HuH-7.5 (cell line): ENCODE measurements at places on chromosomes 12 and 14.

DNA sequence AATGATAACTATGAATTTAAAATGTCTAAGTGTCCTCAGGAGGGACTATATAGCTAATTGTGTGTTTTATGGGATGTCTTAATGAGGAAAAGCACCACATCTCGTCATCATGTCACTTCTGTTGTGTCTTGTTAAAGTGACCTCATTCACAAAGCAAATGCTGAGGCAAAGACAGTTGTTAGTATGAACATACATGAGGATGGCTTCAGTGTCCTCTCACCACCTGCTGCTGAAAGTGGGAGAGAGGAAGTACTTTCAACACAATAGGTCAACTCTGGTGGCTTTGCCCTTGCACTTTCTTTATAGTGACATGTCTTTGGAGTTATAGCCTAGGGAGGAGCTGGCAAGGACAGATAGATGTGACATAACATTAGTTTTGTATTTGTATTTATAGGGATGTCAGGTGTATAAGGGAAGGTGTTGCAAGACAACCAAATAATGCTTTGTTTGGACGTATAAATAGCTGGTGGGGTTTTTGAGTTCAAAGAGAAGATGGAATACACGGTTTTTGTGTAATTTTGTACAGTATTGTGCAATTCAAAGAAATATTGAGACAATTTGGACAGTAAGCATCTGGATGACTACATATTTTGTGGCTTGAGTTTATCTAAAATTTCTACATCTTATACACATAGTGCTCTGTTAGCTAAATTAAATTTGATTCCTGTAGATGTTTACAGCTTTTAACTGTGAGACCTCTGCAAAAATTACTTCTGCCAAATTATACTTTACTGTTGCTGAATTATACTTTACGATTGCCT is 131.7 kb upstream of the ATP2B1 start:
- DNase-seq = no peak

GRCh38 chr14:32702562-32702961 is 236.1 kb upstream of the NPAS3 start:
- no peak for DNase-seq

DNA sequence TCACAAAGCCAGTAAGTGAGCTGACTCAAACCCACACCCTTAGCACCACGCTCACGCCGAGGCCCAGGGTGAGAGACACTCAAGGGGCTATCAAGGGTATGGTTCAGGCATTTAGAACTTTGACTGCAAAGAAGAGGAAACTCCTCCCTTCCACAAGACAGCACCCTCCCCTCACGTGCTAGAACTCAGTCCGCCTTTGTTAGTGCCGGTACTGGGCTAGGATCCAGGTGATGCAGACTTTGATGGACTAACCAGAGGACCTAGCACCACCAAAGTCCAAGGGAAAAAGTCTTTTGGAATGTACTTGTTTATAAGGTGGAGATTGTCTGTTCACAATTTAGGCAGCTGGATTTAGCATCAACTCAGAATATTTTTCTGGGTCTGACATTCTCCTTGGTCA is 33.7 kb downstream of the VWF start:
- DNase-seq = no peak

DNA sequence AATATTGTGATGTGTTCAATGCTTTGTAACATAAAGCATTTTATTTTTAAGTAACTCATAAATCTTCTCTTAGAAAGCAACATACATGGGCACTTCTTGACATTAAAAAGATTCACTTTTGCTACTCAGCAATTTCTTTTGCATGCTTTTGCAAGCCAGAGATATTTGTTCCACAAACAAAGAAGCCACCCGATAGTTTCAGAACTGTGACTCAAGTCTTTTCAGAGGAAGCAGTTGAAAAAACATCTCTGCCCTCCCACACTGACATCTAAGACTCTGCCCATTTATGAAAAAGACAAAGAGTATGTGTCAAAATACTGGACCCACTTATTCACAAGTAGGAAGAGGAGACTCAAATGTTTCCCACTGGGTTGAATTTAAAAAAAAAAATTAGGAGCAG is 7.5 kb downstream of the APPL2 start:
- no peak for DNase-seq

DNA sequence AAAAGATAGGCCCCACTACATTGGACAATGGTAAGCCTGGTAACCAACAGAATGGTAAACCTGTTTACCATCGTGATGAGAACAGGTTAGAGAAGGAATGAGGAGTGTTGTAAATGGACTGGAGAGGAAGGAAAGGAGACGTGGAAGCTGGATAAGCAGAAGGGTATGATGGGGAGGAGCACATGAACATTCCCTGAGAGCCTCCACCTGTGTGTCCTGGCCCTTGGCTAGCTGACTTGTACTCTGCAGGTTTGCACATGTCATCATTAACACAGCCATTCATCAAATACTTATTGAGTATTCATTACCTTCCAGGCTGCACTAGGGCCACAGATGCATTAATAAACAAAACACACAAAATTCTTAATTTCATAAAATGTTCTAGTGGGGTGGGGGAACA is 4.3 kb upstream of the IL26 start:
- no peak for DNase-seq

DNA sequence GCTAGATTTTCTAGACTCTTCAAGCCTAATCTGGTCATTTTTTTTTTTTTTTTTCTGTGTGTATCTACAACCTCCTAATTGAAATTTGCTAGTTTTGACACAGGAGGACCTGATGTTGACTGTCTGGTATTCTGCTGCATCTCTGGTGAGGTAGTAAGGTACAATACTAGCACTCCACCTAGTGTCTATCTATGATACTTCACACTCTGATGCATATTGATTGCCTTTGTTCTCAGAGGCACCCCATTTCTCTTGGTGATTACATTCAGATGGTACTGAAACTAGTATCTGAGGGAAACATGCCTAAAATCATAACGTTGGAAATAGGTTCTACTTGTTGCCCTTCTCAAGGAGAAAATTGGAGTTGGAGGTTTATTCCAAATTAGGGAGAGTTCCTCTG is 930.5 kb upstream of the NOVA1 start:
- DNase-seq = peak; percentile 25

GRCh38 chr14:39036760-39037159 is 66.3 kb downstream of the SEC23A start:
- DNase-seq = no peak

DNA sequence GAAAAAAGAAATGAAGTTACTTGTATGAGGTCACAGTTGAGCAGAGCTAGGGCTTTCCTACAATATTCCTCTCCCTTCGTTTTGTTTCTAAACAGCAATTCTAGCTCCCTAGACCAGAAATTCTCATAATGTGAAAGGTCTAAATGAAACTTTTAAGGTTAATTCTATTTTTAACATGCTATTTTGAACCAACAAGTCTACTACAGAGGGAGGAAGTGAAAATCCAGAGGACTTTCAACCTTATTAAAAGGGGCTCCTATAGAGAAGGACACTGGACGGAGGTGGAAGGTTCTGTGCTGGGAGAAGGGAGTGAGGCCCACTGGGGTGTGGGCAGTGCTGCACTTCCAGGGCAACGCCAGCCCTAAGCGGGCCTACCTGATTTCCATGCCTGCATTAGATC is 13.4 kb downstream of the GSG1 start:
- DNase-seq = no peak

DNA sequence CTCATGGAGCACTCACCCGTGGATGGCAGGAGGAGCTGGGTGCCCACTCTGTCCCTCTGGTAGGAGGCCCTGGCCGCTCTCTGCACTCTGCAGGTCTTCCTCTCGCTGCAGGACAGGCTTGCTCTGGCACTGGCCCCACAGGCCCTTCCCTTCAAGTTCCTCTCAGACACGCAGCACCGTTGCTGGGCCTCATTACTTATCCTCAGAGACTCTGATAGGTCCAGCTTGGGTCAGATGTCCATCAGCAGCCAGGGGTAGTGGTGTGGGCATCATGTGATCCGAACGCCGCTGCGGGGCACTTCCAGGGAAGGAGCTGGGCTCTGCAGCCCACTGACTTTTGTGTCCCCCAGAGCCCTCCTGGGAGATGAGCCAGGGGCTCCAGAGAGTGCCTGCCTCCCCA is 11.8 kb downstream of the OTUB2 start:
- no peak for DNase-seq

DNA sequence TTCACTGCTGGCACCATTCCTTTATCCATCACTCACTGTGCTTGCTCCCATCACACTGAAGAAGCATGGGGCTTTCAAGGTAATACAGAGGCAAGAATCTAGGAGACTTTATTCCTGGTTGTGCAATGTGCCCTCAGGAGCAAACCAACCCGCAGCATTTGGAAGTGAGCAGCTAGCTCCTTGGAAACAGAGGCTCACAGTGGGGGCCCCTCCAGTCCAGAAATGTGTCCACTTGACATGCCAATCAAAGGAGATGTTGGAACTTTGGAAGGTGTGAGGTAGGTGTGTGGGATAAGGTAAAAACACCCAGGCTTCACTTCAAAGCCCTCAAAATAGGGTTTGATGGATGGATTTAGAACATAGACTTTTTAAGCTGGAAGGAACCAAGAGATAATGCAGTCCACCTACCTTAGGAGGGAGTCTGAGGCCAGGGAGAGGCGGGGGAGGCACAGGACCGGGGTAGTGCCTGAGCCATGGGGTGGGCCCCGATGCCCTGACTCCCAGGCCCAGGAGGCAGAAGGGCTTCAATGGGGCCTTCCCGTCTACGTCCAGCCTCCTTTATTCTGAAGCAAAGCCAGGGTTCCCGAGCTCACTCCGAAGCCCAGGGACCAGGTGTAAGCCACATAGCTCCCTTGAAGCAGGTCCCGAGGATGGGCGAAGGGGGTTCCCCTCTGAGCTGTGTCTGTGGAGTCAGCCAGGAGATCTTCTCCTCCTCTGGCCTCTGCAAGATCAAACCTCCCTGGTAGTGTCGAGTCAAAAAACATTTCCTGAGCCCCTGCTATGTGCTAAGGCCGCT is 17.6 kb upstream of the BCL11B start:
- DNase-seq = no peak

DNA sequence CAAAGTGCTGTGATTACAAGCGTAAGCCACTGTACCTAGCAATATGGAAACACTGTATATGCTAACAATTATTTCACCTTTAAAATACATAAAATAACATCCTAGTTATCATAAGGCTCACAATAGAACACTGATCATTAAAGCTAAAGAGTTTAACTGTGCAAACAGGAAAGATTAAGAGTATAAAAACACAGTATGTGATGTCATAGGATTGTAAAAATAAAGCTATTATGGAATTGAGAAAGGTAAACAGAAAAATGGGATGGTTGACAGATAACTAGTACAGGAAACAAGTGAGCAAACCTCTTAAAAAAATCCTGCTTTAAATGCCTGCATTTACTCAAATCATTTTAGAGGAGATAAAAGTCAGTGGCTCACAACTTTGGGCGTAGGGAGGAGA is 10.8 kb upstream of the IPO8 start:
- DNase-seq = no peak

DNA sequence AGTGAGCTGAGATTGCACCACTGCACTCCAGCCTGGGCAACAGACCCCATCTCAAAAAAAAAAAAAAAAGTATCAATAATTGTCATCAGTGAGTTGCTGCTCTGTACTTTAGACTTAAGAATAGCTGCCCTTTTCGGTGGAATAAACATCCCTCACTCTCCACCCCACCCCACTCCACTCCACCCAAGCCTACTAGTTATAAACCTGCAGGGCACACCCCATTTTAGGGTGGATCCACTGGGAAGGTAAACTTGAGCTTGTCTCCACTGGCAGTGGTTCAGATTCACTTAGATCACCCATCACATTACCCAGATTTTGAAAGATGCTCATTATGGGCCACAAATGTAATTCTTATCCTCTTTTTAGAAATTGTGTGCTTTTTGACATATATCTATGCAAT is 106.4 kb downstream of the GPR135 start:
- no peak for DNase-seq

DNA sequence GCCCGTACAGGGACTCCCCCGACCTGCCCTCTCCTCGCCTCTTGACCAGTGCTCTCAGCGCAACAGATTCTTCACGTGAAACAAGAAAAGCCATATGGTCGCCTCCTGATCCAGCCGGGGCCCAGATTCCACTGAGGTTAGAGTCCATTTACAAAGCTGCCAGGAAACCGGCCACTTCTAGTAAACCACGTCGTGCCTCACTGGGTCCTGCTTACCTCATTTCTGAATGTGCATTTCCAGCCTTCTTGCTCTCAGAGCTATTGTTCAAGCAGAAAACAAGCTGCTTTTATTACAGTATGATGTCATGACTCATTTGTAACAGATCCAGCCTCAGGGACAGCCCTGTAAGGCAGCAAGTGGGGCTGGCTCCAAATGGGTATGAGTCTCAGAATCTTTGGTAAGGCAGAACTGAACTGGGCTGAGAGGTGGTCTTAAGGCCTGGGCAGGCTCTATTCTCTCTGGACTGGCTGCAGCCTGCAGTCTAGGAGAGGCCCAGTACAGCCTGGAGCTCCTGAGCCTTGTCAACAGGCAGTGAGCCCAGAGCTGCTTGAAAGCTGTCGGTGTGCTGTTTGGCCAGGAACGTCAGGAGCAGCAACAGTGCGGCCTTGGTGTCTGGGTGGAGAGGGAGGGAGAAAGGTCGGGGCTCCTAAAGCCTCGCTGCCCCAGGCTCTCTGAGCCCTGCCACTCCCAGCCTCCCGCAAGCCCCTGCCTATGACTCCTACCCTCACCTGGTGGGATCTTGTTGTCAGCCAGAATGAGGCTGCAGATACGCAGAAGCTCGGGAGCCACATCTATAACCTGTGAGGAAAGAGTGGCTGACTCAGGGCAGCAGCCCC is 8.3 kb downstream of the REC8 start:
- DNase-seq = no peak

DNA sequence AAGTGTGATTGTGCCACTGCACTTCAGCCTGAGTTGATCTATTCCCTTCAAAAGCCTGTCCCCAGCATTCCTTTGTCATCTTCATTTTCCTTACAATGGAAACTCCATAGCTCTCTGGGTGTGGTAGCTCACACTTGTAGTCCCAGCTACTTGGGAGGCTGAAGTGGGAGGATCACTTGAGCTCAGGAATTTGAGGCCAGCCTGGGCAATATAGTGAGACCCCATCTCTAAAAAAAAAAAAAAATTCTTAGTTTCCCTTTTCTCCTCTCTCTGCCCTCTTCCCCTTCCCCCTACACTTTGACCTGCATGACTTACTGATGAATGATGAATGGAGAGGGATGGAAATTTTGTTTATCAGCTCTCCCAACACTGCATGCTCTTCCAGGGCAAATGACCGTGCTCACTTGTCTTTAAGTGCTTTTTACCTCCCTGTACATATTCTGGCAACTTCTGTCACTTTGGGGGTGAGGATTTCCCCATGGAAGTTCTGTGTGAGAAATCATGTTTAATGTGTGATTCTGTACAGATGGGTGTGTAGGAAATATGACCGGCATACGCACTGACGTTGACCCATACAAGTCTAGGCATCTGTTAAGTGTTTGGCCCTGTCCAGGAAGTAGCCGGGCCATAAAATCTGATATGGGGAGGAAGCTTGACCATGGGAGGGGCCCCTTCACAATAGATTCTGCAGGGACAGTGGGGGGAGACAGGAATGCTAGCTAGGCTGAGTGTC is 65.4 kb downstream of the ZFP36L1 start:
- no peak for DNase-seq

DNA sequence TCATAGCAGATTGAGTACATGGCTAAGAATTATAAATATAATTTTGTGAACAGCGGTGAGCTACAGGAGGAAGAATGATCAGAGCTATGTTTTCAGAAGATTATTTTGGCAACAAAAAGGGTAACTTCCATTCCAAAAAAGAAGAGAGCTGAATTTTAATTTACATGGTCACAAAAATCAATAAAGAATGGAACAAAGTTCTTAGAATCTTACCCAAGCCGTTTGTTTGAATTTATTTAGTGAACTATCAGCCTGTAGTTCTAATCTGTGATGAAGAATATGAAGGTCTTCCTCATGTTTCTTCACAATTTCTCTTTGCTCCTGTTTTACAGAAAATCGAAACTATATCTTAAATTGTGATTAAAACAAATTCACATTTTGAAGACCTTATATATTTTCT is 54.4 kb upstream of the C12orf50 start:
- DNase-seq = no peak

- no peak for DNase-seq
Measured at GRCh38 chr14:59344691-59345455, 120.3 kb downstream of the GPR135 start.
